ENCODE measurements at places on chromosomes 11 and 22.
A peak's percentile ranks its signal among the peaks of the same experiment; 100 is the strongest.

- no peak for DNase-seq
These were observed 1888.9 kb downstream of the LRRC4C start for GRCh38 chr11:39570526-39570925.

GRCh38 chr22:43455846-43456245, 44.0 kb downstream of the MPPED1 start:
- no peak for DNase-seq

- peak; percentile 40 for DNase-seq
These were observed 974 bp downstream of the DGCR8 start for GRCh38 chr22:20080776-20081654.

DNA sequence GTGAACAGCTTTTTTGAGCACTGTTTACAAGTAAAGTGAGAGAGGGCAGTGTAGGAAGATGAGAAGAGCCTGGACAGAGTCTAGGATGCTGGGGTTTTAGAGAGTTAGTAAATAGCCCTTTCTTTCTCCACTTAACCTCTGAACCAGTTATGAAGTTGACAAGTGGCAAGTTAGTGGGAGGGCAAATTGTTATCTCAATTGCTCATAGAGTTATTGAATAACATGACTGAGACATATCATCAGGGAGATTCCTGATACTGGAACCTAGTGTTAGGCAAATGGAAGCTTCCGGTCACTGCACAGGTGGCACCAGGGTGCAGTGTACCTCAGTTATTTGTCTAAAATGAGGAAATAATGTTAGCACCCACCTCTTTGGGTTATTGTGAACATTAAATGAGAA, 57.8 kb upstream of the PTPN5 start:
- no peak for DNase-seq

DNA sequence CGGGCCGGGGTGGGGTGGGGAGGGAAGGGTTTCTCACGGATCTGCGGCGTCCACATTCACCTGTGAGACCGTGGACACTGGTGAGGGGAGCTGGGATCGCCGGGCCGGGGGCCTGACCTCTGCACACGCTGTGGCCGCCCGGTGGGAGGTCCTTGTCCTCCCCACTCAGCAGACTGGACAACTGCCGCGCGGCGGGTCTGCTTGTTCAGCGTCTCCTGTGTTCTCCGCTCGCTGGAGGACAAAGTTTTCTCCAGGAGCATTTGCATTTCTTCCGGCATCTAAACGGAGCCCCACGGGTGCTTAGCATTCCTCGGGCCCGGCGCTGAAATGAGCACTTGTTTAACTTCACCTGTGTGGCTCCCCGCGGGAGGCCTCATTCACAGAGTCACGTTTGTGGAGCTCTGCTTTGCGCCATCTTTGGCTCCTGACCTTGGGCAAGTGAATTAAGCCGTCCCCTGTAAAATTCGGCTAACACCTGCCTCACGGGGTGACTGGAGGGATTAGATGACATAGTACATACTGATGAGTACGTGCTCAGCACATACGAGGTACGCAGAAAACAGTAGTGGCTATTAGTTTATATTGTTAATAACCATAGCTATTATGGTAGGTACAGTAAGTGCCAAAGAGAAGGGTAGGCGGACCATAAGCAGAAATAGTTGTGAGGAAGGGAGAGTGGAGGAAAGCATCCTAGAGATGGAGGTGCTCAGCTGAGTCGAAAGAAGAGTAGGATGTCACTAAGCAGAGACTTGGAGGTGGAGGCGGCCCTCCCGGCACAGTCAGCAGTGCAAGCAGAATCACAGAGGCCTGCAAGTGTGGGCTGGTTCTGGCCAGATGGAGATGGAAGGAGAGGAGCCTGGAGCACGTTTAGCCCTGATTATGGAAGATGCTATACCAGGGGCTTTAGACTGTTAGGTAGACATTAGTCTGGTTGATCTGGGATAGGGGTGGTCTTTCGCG, 885 bp downstream of the TRMU start:
- DNase-seq, result no peak

DNA sequence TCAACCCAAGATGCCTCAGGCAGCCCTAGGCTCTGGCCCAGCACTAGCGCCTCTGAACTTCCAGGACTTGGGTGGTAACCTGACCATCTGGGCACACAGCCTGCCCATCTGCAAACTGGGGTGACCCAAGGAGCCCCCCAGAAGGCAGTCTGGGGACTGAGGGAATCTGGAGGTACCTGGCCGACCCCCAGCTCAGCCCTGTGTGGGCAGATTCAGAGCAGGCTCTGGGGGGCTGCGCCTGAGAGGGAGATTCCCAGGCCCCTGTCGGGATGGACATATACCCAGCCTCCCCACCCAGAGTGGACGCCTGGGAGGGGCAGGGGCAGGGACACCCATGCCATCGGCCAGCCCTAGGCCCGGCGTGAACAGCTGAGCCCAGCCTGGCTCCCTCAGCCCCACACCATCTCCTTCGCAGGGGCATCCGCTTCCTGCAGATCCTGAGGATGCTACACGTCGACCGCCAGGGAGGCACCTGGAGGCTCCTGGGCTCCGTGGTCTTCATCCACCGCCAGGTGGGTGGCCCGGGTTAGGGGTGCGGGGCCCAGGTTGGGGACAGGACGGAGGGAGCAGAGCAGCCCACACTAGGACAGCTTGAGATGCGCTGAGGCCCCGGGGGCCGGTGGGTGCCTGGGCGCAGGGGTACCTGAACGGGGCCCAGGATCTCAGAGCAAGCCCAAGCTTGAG, 126.9 kb downstream of the KCNQ1 start:
- DNase-seq, result no peak

DNA sequence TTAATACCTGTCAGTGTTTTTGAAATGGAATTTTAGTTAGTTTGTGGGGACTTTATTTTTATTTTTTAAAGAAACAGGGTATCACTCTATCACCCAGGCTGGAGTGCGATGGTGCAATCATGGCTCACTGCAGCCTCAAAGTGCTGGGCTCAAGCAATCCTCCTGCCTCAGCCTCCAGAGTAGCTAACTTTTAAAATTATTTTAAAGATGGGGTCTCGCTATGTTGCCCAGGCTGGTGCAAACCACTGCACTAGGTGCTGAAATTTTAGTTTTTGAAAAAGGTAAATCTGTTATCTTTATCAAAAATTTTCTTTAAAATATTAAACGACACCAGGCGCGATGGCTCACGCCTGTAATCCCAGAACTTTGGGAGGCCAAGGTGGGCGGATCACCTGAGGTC, 42.6 kb downstream of the AMBRA1 start:
- DNase-seq, result no peak

GRCh38 chr11:73163638-73164174, 21.6 kb upstream of the FCHSD2 start:
- DNase-seq, result no peak

Measured in GM13977 (cell line).